Choroid plexus epithelial cell (primary cell): ENCODE measurements at places on chromosomes 16 and 17.

- peak; percentile 59 for DNase-seq
These were observed 219.2 kb downstream of the C16orf78 start for GRCh38 chr16:49592546-49593423.

DNA sequence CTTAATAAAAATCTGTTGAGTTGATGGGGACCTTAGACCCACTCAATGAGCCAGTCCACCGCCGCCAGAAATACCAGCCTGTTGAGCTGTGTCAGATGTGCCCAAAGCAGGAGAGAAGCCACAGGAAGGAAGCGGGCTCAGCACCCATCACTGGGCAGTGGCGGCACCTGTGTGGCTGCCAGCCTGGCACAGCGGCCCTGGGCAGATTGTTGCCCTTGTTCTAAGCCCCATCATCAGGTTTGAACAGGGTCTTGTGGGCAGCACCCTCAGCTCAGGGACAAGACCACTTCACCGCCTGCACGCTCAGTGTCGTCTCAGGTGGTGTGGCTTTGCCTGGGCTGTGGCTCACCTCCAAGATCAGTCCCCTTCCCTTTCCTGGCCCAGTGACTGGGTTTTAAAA is 9.3 kb downstream of the ENDOV start:
- no peak for DNase-seq

- DNase-seq: no peak
These were observed 13.8 kb downstream of the DBF4B start for GRCh38 chr17:44722254-44722653.

GRCh38 chr17:79424471-79425185 is 186.2 kb downstream of the RBFOX3 start:
- no peak for DNase-seq

DNA sequence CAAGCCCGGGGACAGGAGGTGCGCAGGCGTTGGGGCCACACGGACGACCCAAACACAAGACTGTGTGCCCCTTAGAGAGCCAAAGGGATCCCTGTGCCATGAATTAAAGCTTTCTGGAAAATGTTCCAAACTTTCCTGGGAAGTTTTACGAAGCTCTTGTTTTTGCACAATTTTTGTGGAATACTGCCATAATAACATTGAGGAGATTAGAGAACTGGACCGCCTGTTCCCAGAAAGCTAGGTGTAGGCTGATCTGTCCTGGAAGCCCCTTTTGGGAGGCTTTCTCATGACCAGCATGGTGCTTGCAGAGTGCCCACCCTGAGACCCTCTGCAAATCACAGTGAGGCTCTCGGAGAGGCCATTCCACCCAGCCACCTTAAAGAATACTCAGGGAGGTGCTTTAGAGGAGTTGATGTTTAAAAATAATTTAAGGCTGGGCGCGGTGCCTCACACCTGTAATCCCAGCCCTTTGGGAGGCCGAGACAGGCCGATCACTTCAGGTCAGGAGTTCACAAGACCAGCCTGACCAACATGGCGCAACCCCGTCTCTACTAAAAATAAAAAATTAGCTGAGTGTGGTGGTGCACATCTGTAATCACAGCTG is 1.1 kb downstream of the KDM8 start:
- DNase-seq: no peak

GRCh38 chr16:85401370-85401916 is 211.7 kb upstream of the GSE1 start:
- no peak for DNase-seq

- peak; percentile 22 for DNase-seq
These were observed 558.9 kb upstream of the HSBP1 start for GRCh38 chr16:83248735-83249463.

DNA sequence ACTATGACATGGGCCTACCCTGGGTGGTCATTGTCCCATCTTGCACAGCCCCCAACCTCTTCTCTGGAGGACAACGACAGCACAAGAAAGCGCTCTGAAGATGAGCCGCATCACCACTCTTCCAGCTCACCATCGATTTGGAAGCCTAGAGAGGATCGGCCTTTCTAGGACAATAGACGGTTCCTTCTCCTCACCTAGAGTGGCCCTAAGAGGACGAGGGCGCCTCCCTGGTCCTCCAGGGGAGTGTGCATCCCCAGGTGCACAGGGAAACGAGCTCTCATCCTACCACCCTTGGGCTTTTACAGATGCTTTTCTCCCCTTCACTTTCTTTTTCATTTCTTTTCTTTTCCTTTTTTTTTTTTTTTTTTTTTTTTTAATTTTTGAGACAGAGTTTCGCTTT is 20.3 kb upstream of the SLC52A1 start:
- DNase-seq: no peak

DNA sequence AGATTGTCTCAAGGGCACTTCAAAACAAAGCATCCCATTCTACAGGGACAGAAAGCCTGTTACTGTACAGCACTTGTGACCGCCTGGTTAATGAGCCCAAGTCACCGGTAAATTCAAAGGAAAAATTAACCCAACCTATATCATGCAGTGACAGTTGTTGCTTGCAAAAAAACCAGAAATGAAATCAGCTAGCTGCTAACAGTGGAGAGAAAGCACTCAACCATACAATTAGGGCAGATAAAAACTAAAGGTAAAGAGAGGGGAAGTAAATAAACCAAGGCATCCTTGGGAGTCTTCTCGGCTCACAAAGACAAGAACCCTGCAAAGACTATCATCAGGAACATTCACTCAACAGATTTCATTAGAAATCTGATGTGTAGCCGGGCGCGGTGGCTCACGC is 5.9 kb downstream of the RETREG3 start:
- no peak for DNase-seq

DNA sequence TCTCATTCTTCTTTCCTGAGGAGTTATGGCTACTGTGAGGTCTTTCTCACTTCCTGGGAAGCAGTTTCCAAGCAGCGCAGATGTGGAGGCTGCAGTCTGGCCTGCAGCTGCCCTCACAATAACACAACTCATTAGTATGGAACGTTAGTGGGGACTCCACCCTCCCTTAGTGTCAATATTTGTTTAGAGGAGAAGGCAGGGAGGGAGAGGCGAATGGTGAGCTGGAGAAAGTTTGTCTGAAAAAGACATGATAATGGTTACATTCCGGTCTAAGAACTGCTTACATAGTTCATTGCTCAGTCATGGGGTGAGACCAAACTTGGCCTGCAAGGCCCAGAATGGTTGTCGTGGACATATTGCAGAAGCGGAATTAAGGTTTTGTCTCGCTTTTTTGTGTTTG is 170.2 kb downstream of the HS3ST3B1 start:
- peak; percentile 89 for DNase-seq

DNA sequence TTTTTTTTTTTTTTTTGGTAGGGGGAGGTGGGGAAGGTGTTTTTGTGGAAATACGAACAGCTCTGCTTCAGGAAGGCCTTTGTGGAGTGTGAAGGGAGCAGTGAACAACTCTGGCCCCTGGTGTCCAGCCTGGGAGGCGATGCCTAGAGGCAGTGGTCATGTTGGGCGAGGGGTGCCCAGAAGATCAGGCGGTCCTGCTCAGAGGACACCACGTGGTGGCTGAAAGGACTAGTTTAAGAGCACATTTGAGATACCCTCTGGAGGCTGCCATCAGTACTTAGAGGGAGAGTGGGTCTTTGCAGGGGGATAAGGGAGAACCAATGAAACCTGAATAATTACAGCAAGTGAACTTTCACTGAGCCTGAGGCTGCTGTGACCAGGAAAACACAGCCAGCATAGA is 40.1 kb upstream of the RHOT1 start:
- no peak for DNase-seq

- peak; percentile 82 for DNase-seq
These were observed 527 bp upstream of the UBE2Z start for GRCh38 chr17:48907713-48908046.

- DNase-seq: no peak
These were observed 532 bp downstream of the ARRB2 start for GRCh38 chr17:4710693-4711634.

GRCh38 chr16:50265260-50265659 is 1.1 kb upstream of the ADCY7 start:
- DNase-seq: no peak

- DNase-seq: peak; percentile 38
These were observed 31.1 kb upstream of the CPNE2 start for GRCh38 chr16:57061084-57061905.

DNA sequence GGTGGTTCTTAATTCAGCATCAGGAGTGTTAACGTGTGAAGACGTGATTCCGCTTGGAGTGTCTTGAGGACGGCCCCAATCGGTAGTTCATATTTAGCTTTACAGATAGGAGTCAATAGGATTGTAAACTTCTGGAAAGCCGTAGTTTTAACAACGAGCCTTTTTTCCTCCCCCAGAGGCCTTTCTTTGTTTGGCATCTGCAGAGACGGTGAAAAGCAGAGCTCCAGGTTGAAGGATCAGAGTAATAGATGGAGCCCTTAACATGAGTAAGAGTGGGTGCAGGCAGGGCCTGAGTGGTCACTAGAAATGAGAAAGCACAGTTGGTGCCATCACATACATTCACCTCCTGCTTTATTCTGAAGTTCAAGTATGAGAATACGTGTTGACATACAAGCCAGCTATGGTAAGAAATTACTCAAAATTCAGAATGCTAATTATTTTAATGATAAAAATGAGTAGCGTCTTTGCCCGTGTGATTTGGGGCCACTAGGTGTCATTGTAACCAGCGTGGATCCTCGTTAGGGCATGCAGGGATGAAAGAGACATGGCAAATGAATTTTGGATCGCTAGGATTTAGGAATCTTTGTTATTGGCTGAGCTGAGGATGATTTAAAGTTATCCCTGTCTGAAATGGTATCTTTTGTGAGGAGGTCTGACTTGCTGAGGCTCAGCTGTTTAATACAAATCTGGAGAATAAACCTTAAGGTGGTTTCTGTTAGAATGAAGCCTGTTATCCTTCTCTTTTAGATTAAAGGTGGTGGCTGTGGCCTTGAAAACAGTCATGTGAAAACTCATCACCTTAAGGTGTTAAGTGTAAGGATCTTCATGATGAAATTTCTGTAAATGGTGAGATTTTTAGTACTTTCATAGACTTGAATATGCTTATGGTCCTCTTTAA is 18.6 kb downstream of the PRCD start:
- peak; percentile 42 for DNase-seq

GRCh38 chr17:44747566-44747965 is 11.2 kb upstream of the ADAM11 start:
- DNase-seq: peak; percentile 15

DNA sequence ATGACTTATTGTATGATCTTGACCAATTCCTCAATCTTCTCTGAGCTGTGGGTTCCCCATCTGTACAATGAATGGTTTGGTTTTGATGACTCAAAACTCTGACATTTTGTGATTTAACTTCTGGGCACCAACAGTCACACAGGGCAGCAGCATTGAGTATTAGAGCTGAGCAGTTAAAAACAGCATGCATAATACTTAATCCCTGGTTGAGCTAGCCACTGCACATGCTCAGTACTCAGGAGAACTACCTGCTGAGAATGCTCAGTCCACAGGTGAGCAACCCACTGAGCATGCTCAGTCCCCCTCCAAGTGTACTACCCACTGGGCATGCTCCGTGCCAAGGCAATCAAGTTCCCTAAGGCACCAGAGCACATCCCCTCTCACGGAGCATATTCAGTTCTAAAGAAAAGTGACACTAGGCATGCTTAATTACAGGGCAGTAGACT is 68.7 kb downstream of the AIPL1 start:
- DNase-seq: no peak

DNA sequence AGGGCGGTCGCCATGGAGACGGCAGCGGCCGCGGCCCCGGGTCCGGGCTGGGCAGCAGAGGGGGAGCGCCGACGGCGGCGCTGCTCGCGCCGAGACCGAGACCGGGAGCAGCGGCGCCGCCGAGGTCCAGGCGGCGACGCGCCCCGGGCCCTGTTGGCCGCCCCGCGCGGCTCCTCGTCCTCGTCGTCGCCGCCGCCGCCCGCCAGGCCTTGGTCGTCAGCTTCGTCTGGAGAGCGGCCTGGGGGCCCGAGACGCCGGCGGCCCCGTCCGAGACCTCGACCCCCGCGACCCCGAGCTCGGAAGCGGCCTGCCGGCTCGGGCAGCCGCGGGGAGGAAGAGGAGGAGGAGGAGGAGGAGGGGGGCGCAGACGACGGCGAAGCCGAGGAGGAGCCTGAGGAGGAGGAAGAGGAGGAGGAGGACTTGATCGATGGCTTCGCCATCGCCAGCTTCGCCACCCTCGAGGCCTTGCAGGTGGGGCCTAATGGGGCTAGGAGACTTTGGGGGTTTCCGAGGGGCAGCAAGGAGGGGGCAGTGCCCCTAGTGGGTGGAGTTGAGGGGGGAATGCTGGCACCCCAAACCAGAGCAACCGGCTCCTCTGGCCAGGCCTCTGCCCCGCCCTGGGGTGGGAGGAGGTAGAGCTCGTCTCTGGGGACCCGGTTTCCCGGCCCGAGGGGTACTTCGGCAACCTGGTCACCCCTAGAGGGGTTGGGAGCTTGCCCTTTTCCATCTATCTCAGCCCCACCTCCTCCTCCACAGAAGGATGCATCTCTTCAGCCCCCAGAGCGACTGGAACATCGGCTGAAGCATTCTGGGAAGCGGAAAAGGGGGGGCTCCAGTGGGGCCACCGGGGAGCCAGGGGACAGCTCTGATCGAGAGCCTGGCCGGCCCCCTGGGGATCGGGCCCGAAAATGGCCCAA is 1.5 kb downstream of the FBRS start:
- DNase-seq: peak; percentile 17

DNA sequence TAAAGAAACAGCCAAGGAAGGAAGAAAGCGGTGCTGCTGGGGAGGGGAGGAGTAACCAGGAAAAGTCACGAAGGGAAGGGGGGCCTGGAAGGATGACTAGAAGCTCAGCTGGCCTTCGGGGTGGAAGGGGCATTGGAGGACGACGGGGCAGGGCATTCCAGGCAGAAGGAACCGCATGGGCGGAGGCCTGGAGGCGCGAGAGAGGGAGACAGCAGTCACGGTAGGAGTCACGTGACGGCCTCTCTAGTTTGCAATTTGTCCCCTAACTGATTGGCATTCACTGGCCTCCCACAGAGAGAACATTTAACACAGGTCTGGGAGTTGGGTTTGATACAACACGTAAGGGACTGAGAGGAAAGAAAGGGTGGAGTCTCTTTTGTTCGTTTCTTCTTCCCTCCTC is 63.9 kb downstream of the RTN4RL1 start:
- no peak for DNase-seq

DNA sequence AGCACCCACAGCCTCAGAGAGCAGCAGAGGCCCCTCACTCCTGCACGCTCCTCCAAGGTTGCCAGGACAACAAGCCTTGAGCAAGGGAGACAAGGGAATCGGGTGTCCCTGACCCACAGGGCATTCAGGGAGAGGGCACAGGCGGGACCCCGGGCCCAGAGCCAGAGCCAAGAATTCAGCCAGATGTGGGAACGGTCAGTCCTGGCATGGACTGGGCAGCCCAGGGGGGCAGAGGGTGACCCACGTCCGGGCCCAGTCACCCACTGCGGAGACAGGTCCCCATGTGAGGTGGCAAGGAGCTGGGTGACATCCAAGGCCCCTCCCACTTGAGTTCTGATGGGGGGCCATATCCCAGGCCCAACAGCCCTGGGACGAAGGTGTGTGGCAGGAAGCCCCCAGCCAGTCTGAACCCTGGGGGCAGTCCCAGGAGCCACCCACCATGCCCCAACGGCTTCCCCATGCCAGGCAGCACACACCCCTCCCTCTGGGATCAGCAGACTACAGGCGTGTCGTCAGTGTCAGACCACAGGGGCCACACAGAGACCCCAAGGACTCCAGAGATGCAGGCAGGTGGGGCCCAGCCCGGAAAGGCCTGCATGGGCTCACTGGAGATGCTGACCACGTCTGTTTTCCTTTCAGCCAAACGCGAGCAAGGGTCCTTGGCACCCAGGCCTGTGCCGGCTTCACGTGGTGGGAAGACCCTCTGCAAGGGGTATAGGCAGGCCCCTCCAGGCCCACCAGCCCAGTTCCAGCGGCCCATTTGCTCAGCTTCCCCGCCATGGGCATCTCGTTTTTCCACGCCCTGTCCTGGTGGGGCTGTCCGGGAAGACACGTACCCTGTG is 23.0 kb downstream of the USP6 start:
- DNase-seq: no peak
